Effector CD4-positive, alpha-beta T cell (primary cell): ENCODE measurements at places on chromosomes 12 and 14.

GRCh38 chr12:43893670-43894069 is 57.8 kb downstream of the TMEM117 start:
- DNase-seq = no peak

GRCh38 chr14:37082449-37082848 is 90.0 kb downstream of the SLC25A21 start:
- DNase-seq = no peak

- DNase-seq = no peak
Observed at GRCh38 chr12:16606201-16606849, 363 bp upstream of the LMO3 start.

DNA sequence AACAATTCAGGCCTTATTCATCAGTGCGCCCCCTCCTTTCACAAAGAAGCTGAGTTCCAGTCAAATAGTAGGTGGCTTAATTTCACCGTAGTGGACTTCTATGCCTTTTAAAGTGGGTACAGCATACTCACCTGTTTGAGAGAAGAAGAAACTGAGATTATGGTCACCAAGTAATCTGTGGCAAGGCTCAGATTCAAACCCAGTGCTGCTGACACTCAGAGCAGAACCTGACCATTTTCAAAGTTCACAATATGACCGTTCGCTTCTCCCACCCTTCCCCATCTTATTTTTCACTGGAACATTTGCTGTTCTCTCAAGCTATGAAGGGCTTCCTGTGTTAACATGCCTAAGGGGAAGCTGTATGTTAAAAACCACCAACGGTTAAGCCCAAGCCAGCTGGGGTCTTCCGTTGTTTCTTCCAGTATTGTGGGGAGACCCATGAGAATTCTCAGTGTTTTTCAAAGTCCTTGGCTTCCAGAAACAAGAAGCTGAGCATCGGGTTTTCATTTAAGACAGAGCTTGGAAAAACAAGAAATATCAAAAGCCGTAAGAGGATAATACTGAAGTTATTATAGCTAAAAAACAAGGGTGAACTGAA is 6.1 kb upstream of the PSMA6 start:
- no peak for DNase-seq

GRCh38 chr12:120932058-120932457 is 27.9 kb upstream of the SPPL3 start:
- DNase-seq = no peak
